ENCODE measurements at places on chromosomes 5 and 9. TPM values are rescaled to one million over a fixed set of nuclear protein-coding genes. Genes with fewer than 3 reads are reported as not detected.

GRCh38 chr5:158832731-158833130 lies 267.0 kb downstream of the EBF1 start:
- DNase-seq: no peak

Gene ZNF366
- 0.45 TPM for total RNA-seq

GRCh38 chr5:72951671-72952468 lies 4.0 kb upstream of the FCHO2 start:
- DNase-seq: peak; percentile 49

Gene DMRT3
- total RNA-seq: not detected

Gene LCP2
- total RNA-seq: 13.4 TPM

Gene TOR2A
- 29.8 TPM for total RNA-seq

Gene MTMR12
- 23.2 TPM for total RNA-seq

DNA sequence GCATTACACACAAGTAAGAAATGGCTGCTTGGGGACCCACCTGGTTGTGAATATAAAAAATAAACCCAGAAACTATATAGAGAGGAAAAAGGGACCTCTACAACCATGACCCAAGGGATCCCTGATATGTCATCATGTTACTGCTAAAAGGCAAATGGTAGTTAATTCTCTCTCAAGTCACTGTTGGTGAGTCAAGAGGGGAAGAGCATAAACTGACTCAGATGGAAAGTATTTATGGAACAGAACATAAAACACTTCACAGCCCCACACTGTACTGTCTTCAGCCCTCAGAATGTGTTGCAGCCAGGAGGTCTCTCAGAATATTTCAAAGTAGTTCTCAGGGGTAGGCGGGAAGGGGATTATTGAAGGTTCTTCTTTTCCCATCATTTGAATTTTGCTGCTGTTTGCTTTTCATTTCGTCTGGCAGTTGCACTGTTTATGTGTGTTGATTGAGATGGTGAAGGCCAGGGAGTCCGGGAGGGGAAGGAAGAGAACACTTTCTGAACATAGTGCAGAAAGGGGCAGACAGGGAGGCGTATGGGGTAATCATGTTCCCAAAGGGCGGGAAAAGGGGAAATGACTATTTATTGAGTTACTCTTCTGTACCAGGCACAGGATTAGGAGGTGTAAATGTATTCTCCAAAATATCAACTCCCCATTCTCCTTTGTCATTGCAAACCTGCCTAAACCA lies 85.5 kb downstream of the TEK start:
- no peak for DNase-seq

DNA sequence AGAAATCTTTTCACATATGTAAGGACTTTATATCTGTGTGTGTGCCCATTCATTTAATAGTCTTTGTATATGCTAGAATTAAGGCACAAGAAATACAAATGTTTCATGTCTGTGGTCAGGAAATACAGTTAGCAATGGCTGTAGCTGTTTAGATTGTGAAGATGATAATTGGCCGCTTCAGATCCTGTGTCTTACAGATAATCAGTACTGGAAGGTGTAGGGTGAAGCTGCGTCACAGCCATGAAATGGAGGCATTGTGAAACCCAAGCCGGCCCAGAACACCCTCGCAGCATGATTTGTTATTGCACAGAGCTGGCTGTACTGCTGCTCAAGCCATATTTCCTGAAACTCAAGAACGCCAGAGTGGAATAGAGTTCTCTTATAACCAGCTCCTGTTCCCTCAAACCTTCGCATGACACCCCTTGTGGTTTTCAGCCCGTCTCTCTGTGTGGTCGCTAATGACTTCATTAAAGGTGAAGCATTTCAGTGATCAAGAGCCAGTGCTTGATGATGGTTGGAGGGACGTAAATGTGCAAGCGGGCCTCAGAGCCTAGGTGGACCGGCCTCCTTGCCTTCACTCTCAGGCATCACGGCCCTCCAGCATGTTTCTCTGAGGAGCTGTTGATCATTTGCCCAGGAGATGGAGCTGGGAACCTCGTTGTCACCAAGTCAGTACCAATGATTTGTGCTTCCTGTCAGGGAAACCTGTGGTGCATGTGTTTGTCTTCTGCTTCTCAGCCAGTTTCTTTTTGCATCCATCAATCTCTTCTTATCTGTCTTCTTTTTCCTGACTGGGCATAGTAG lies 80.1 kb downstream of the F2RL2 start:
- DNase-seq: no peak

DNA sequence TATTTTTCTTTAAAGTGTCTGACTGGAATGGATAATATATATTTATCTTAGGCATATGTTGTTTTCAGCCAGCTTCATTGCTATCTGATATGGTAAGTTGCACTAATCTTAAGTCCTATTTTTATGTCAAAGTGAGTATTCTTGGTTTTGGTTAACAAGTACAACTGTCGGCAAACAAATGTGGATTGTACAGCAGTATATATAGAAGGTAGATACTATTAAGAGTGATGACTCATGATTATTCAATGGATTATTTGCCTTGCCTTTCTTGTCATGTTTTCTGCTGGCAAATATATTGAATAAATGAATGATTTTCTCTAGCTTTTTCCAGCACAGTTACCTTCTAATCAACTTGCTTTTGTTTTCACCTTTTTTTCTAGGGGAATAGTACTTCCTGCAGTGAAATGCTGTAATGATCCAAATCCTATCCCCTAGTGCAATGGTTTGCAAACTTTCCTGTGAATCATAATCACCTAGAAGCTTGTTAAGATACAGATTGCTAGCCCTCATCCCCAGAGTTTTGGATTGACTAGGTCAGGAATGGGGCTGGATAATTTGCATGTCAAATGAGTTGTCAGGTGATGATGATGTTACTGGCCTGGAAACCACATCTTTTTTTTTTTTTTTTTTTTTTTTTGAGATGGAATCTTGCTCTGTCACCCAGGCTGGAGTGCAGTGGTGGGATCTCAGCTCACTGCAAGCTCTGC lies 60.8 kb upstream of the ARRDC3 start:
- no peak for DNase-seq

DNA sequence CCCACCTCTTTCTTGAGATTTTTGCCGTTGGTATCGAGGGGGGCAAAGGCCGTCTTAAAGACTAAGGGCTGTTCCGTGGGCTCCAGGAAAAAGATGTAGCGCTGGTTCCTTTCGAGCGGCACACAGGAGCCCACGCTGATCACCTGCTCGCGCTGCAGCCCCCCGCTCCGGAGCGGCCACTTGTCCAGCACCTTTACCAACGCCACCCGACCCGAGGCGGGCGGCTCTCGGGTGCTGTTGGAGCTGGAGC lies 781 bp downstream of the NRG2 start:
- DNase-seq: no peak

- no peak for DNase-seq
Measured at GRCh38 chr5:74608736-74609601, 31.6 kb downstream of the ENC1 start.

Gene DMRTA1
- 1.6 TPM for total RNA-seq

- DNase-seq: no peak
Measured at GRCh38 chr9:114164191-114164794, 9.0 kb downstream of the COL27A1 start.

DNA sequence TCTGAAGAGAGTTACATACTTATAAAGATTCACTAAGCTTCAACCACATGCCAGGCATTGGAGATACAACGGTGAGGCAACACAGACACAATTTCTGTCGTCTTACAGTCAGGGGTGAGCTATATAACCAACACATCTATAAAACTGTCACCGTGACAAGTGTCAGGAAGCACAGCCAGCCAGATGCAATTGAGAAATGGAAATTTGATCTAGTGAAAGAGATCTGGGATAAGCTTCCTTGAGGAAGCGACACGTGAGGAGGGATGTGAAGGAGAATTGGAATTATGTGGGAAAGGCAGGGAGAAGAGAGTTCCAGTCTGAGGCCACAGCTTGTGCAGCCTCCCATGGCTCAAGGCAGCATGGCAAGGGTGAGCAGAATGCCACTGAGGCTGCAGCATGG lies 50.9 kb upstream of the ZNF354B start:
- no peak for DNase-seq

- DNase-seq: no peak
Measured at GRCh38 chr5:53946405-53947100, 363.8 kb downstream of the ARL15 start.

DNA sequence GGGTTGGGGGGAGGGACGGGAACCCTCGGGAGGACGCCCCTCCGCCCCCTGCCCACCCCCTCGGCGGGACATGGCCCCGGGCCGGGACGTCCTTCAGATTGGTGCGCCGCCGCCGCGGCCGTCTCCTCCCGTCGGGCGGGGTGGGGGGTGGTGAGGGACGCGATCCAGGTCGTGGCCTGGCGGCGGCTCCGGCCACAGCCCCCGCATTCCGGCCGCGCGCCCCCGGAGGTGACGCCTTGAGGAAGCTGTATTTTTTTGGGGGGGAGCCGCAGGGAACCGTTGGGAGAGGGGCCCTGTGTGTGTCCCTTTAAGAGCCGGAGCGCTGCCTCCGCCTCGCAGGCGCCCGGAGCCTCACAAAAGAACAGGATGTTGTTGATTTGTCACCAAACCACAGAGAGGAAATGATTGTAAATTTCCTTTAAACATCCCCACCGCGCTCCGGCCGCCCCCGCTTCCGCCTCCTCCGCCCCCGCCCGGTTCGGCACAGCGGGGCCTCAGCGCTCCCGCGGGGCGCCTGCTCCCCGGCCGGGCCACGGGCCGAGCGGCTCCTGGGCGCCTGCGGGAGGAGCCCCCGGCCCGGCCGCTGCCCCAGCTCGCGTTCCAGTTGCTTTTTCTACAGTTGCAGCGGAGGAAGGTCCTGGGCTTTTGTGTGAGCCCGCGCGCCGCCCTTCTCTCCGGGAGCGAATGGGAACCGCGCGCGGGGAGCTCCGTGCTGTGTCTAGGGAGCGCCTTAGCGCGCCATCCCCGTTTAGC lies 32.1 kb upstream of the SPRY4 start:
- peak; percentile 82 for DNase-seq

DNA sequence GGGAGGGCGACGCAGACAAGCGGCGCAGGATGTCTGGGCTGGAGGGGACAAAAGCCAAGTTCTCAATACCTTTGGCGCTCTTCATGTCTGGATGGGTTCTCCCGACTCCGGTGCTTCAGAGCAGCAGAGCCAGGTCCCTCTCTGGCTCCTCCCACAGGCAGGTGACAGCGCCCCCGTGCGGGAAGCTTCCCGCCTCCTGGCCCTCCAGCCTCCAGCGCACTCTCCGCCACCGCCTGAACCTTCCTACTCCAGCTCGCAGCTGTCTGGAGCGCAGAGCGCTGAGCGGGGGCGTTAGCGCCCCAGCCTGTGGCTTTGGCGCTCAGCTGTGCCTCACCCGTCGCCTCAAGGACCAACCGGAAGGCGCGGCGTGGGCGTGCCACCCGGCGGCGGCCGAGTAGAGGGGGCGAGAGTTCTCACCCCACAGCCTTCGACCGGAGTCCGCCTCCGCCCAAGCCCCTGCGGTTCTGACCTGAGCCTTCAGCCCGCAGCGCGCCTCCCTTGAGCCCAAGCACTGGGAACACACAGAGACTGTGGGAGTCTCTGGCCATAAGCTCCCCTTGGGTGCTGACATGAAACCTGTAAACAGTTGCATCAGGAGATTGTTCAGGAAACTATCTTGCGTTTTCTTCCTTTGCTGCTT lies at the start of gene SLCO4C1:
Gene SLCO4C1, minus strand, starts transcription at position 107 of the 640 bp plus-strand sequence. Its CDS starts 22 bp downstream, at position 85.
- DNase-seq: peak; percentile 90

GRCh38 chr9:86983249-86983619 lies 35.9 kb upstream of the GAS1 start:
- DNase-seq: no peak

GRCh38 chr5:30874241-30875034 lies 319.0 kb upstream of the CDH6 start:
- no peak for DNase-seq

Data from colonic mucosa (tissue), 4 donors.